ENCODE measurements at places on chromosomes 3 and 15.
A peak's percentile ranks its signal among the peaks of the same experiment; 100 is the strongest.

DNA sequence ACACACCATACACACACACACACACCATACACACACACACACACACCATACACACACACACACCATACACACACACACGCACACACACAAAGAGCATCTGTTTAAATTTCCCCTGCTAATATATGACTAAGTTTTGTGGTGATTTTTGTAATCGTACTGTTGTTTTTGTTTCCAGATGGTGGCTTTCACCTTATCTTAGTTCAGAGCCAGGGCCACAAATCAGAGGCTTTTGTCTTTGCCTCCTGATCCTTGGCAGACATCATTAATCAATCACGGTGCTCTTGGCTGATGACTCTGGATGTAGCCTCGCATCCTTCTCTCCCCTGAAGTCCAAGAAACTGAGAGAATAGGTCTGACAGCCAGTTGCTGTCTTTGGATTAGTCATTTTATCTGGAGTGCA is 52.1 kb downstream of the EDEM1 start:
- DNase-seq: no peak

- DNase-seq: no peak
These were observed 16.8 kb upstream of the CADPS start for GRCh38 chr3:62892045-62892444.

DNA sequence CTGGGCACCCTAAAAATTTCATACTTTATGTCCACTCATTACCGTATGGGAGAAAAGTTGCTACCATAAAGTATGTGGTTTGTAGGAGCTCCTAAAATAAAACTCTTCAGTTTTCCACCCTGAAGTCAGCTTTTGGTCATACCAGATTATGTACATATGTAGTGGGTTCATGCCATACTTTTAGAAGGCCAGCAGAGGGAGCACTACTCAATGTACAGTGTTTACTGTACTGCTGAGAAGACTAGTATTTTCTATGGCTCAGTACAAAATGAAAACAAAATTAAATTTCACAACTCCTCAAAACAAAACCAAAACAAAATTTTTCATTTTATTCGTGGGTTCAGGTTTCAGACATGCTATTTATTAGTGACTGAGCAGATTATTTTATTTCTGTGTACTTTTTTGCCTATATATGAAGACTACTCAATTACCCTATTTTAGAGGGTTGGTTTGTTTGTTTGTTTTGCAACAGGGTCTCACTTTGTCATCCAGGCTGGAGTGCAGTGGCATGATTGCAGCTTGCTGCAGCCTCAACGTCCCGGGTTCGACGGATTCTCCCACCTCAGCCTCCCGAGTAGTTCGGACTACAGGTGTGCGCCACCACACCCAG is 24.3 kb downstream of the NXPE3 start:
- DNase-seq: peak; percentile 15

DNA sequence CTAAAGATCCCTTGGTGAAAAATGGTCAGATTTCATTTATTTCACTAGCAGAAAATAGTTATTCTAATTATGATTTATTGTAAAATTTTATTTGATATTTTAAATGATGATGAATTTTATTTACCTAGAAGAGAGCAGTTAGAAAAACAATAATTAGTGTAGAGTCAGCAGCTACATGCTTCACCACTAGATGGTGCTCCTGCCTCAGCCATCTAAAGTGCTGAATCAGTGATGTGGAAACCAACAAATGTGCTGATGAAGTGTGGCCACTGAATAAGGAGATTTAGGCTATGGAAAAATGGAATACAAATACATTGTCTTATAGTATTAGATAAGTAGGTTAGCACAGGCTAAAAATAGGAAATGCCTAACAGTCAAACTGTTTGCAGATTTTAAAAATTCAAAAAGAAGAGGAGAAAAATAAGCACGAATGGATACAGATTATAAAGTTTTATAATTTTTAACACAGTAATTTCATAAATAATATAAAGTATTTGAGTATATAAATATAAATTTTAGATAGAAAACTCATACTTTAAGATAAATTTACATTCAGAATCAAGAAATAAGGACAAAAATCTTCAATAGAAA is 109.8 kb downstream of the PPP2R3A start:
- DNase-seq: peak; percentile 12

DNA sequence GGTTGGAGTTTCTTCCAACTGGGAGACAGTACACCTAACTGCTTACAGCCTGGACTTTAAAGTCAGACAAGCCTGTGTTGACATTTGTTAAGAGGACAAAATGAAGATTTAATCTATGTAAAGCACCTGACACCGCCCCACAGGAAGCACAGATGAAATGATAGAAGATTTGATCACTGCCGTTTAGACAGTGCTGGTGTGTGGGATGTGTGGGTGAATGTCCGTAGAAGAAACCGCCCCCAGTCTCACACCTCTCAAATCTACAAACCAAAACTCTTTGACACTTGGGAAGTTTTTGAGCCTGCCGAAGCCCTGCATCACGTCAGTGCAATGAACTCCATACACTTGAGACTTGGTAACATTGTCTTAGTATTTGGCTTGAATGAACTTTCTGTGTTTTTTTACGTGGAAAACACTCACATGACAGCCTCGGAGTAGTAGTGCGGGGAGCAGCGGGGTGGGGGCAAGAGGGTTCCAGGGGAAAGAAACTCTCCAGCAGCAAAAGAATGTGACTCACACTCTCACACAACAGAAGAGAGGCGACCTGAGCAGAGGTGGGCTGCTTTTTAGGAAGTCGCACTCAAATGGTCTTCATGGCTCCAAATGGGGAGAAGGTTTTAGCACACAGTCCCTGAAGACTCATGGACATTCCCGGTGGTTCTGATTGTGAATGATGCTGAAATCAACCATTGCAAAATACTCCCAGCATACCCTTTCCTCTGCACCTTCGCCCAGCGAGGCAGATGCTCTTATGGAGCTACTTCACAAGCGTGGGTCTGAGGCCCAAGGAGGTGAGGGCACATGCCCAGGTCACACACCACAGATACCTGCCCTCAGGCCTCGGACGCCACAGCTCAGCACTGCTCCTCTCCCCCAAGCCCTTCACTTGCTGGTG is 79.2 kb downstream of the SRGAP3 start:
- DNase-seq: no peak

DNA sequence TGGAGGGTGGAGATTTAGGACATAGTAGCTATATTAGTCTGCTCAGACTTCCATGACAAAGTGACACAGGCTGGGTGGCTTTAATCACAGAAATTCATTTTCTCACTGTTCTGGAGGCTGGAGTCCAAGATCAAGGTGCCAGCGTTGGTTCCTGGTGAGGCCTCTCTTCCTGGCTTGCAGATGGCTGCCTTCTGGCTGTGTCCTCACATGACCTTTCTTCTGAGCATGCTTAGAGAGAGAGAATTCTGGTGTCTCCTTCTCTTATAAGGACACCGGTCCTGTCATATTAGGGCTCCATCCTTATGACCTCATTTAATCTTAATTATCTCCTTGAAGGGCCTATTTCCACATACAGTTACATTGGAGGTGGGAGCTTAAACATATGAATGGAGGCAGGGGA is 14.9 kb upstream of the SHC4 start:
- no peak for DNase-seq

GRCh38 chr3:138405001-138405400 is 29.4 kb upstream of the ESYT3 start:
- DNase-seq: no peak

- DNase-seq: no peak
These were observed 130.9 kb upstream of the RASGRP1 start for GRCh38 chr15:38695249-38696108.

GRCh38 chr15:32951736-32952464 is 234.1 kb downstream of the GREM1 start:
- no peak for DNase-seq

GRCh38 chr3:78660957-78661356 is 1106.8 kb downstream of the ROBO1 start:
- DNase-seq: no peak

DNA sequence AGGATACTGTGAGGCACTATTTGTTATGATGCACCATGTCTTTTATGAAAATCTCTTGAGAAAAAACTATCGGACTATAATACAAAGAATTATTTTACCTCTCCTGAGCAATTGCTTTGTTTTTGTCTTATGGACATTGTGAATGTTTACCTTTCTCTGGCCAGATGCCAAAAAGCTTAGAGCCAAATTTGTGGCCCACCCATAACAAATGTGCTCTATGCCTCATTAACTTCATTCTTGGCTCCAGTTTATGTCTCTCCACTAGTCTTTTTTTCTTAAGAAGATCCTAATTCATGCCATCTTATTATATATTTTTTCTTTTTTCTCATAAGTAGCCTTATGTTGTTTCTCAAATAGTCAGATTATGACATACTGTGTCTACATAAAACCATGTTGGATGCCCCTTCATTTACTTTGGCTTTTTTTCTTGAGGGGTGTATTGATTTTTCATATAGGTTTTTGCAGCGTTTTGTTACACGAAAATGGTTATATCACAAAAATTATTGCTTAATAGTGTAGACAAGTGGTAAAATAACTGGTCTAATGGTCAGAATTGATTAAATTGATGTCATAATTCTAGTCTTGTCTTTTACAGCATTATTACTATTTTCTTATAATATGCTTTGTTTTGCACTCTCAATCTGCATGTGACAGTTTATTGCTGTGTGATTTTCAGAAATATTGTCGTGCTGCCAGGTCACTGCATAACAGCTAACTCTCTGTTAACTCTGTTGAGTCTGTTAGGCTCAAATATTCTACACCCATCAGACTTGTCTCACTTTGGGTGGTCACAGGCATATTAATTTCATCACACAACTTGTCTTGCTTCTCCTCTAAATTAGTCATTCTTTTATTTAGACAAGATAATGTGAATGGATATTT is 18.2 kb downstream of the SENP8 start:
- peak; percentile 81 for DNase-seq

DNA sequence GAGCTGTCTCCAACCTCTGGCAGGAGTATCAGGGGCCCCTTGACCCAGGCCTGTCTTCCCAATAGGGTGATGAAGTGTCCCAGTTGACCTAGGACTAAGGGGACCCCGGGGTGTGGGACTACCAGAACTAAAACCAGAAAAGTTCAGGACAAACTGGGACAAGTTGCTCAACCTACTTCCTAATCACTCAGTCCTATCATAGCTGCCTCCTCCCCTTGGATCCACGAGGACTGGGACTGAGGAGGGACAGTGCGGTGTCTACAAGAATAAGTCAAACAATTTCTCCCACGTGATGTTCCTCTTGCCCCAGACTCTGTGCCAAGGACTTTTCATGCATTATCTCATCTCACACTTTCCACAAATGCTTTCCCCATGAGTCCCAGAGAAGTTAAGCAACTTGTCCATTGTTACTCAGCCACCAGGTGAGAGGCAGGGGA is 49.4 kb upstream of the SLCO2A1 start:
- DNase-seq: no peak

DNA sequence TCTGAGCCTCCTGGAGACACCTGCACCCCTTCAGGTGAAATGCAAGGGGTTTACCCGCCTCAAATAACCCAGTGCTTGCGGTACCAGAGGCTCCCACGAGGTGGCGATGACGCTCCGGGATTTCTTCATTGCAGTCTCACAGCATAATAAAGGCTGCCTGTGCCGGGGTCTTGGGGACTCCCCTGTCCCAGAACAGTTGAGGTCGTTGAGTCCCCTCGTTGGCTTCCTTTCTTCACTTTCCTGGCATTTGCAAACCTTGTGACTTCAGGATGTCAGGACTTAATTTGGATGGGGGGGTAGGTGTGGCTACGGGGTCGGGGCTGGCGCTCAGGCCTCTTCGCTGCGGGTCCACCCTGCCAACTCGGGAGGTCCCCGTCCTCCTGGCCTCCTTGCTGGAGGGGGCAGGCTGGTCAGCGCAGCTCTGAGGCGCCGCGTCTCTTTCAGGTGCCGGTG is 1.3 kb downstream of the GNAT1 start:
- DNase-seq: no peak

- no peak for DNase-seq
These were observed 226.6 kb upstream of the TLE3 start for GRCh38 chr15:70324001-70324974.

GRCh38 chr3:141605883-141606282 is 119.1 kb downstream of the RASA2 start:
- DNase-seq: no peak
